ENCODE measurements at places on chromosomes 1 and 21. TPM values are rescaled to one million over a fixed set of nuclear protein-coding genes. Genes with fewer than 3 reads are reported as not detected.
A peak's percentile ranks its signal among the peaks of the same experiment; 100 is the strongest.

DNA sequence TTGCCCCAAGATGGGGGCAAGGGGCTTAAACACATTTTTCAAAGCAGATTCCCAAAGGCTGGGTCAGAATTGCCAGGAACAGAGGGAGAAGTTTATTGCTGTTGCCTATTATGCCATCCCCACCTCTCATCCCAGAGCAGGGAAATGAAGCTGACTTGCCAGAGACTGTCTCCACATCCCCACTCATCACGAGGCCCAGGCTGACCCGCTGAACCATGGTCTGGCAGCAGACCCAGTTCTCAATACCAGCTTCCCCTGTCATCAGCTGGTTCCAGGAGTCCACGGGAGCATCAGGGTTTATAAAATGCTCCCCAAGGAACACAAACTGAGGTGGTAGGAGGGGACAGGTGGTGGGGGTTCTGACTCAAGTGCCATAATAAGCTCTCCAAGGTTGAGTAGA is 605.9 kb downstream of the NPHP4 start:
- DNase-seq, result no peak

GRCh38 chr1:29270929-29271521 is 34.7 kb downstream of the PTPRU start:
- no peak for DNase-seq

DNA sequence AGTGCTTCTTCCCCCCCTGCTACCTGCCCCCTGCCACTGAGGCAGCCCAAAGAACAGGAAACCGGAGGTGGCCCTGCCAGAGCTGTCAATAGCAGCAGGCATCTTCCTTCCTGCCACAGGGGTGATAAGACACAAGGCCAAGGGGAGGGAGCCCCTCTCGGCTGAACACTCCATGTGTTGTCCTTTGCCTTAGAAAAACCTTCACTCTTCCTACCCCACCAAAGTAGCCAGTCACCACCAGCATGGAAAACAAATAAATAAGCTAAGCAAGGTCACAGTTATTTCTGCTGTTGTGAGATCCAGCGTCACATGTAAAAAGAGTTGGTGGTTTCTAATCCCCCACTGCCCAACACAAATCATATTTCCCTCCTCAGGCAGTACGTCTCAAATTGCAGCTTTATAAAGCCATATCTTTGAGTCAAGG is 104.8 kb upstream of the DPT start:
- peak; percentile 14 for DNase-seq

DNA sequence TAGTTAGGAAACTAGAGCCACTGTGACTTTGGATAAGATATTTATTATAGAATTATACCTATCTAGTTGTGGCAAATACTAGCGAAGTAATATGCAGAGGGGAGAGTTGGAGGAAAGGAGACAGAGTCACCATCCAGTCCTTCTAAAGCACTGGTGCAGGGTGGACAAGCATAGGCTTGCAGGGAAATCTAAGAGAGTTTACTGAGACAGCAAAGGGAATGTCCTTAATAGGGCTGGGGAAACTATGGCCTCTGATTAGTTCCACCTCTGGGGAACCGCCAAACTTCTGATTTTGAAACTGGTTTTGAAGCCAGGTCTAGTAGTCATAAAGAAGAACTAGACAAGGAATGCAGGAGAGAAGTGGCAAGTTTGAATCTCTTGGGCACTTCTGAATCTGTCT is 407.9 kb downstream of the VAV3 start:
- no peak for DNase-seq

DNA sequence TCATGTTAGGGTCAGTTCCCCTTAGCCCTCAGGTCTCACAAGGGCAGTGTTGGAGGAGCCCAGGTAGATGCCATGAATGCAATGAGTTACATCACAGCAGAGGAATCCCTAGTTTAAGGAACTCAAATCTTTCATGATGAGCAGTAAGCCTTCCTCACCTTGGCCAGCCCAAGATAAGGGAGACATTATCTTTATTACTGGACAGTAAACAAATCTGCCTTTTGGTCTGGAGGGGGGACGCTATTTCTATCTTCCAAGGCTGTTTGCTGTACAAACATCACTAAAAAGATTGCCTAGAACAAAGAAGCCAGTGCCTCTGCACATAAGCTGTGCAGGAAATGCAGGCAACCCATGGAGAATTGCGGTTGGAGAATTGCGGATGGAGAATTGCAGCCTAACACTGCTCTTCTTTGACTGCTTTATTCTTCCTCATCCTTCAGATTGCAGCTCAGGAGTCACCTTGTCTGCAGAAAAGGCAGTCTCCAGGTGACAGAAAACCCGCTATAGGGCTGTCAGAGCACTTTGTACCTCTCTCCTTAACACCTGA is 2.3 kb upstream of the CHI3L1 start:
- no peak for DNase-seq

DNA sequence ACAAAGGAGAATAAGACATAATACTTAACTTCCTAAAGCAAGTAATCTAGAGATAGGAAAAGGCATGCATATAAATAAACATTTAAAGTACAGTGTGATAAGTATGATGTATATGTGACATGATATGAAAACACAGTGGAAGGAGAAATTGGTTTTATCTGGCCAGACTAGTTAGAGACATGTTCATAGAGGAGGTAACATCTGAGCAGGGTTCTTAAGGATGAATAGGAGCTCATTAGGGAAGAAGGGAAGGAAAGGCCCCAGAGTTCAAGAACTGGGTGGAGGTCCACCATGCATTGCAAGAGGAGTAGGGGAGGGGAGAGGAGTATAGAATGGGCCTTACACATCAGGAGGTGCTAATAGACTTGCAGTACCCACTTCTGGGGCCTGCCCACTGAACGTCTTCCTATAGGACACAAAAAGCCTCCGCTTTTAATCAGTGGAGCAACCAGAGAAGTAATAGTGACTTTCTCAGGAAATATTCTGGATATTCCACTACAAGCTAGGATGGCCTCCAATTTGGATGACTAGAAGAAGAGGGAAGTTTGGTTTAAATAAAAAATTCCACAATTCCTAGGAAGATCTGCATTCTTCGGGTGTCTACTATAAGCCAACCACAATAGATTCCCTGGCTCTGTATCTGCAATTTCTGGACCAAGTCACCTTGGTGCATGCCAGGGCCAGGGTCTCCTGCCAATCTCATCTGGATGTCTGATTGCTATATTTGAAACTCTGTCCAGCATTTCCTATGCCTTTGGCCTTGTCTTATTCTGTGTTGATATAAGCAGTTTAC is 41.9 kb downstream of the NGF start:
- no peak for DNase-seq

- no peak for DNase-seq
Observed at GRCh38 chr1:34842952-34843371, 16.6 kb downstream of the SMIM12 start.

- no peak for DNase-seq
Observed at GRCh38 chr1:185789501-185790193, 55.5 kb downstream of the HMCN1 start.

- no peak for DNase-seq
Observed at GRCh38 chr21:17858747-17859146, 39.6 kb upstream of the C21orf91 start.

- peak; percentile 88 for DNase-seq
Observed at GRCh38 chr21:31354604-31355443, 10.8 kb upstream of the TIAM1 start.

GRCh38 chr1:202227053-202227672 is 33.6 kb downstream of the LGR6 start:
- DNase-seq, result no peak

GRCh38 chr1:67058761-67059160 is 4.8 kb upstream of the SLC35D1 start:
- DNase-seq, result no peak

DNA sequence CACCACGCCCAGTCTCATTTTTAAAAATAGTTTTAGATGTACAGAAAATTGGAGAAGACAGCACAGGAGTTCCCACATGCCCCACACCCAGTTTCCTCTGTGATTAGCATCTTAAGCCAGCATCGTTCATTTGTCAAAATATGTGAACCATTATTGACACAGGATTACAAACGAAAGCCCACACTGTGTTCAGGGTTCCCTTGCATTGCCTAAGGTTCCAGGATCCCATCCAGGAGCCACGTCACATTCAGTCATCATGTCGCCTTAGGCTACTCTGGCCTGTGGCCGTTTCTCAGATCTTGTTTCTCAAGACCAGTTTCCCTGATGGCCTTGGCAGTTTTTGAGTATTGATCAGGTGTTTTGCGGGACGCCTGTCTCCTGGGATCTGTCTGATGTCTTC is 34.7 kb upstream of the TNFRSF1B start:
- DNase-seq, result no peak

- DNase-seq, result no peak
Observed at GRCh38 chr1:108511764-108512163, 48.1 kb upstream of the EEIG2 start.

GRCh38 chr1:76313304-76313703 is 238.8 kb downstream of the ST6GALNAC3 start:
- no peak for DNase-seq

GRCh38 chr21:46556802-46557201 is 48.1 kb downstream of the S100B start:
- no peak for DNase-seq

DNA sequence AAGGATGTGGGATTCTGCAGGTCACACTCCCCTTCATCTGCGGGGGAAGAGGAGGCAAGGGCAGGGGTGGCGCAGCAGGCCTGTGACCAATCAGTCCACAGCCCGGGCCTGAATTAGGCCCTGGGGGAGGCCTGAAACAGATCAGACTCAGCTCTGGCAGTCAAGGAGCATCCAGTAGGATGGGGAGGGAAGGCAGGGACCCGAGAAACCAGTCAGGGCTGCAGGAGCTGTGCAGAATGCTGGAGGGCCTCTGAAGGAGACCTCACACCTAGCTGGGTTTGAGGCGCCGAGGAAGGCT is 12.7 kb downstream of the TNNT2 start:
- no peak for DNase-seq

- DNase-seq, result no peak
Observed at GRCh38 chr1:27005648-27006496, 6.8 kb downstream of the TENT5B start.

DNA sequence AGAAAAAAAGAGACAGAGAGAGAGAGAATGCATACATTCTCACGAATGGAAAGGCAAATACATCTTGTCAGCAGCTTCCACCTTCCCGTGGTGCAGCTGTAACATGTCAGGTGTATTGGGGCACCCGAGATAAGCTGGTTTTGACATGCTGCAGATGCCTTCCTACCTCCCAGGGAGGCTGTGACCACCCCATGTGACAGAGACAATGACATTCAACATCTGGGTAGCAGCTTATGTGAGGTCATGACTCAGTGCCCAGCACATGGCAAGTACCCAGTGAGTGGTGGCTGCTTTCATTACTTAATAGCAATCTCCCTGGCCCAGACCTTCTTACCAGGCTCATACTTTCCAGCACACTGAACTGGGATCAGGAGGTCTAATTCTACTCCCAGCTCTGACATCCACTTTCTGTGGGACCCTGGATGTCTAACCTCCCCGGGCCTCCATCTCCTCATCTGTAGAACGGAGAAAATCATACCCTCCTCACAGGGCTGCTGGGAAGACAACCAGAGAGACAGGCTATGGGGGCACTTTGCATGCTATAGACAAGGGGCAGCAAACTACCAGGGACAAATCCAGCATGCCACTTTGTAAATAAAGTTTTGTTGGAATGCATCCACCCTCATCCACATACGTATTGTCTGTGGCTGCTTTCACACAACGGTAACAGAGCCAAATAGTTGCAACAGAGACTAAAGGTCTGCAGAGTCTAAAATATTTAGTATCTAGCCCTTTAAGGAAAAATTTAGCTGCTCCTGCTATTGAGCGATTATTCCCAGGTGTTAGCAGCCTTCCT is 38.5 kb upstream of the ZBTB40 start:
- DNase-seq, result no peak

DNA sequence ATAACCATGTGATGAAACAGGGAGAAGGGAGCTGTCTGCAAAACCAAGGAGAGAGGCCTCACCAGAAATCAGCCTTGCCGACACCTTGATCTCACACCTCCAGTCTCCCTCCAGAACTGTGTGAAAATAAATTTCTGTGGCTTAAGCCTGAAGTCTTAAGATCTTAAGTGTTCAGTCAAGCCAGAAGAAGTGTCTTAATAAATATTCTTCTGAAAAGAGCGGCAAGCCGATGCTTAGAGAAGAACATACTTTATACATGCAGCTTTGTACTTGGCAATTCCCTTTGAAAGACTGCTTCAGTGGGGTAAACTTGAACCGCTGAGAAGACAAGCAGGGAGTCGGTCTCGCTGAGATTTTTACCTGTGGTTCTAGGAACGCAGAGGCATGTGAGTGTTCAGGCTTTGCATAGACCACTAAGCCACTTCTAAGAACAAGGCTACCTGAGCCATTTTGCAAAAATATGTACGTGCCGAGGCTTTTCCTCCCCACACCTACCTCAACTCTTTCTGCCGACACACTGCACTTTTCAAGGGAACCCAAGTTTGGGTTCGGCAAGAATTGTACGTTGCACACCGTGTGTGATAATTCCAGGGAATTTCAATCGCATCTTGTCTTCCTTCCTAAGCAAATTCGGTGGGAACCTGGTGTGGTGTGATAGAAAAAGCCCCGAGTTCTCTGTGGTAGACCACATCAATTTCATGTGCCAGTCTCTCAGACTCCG is 3.4 kb downstream of the RUNX1 start:
- peak; percentile 70 for DNase-seq

DNA sequence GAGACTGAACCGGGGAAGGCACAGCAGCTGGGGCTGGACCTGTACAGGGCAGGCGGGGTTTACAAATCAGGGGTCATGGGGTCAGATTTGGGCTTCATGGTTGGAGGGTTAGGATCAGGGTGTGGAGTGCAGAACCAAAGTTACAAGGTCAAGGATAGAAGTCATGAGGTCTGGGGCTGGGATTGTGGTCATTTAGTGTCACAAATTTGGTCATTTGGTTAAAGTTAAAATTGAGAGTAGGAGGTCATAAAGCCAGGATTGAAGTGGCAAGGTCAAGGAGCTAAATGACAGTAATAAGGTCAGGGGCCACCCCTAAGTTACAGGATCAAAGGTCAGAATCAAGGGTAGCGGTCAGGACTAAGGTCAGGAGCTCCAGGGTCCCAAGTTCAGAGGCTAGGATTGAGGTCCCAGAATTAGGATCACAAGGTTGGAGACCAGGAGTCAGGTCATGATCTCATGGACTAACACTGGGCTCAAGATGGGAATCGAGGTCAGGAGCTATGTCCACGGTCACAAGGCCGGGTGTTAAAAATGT is 20.4 kb downstream of the SERINC2 start:
- no peak for DNase-seq

- DNase-seq, result no peak
Observed at GRCh38 chr1:24410750-24411149, 2.8 kb downstream of the STPG1 start.

DNA sequence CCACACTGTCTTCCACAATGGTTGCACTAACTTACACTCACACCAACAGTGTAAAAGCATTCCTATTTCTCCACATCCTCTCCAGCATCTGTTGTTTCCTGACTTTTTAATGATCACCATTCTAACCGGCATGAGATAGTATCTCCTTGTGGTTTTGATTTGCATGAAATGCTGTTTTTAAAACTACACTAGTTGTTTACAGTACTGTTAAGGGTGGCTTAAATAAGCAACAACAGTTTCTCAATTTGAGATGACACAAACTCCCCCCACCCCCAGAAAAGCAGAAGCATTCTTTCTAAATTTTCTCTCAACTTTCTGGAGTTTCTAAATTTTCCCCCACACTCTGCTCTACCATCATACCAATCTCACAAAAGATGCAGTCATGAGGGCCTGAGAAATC is 7.1 kb upstream of the SLAMF7 start:
- no peak for DNase-seq

Gene AMY1A
- total RNA-seq, result not detected

Gene OR10J1
- total RNA-seq, result not detected

Gene HES2
- 0.29 TPM for total RNA-seq

Gene DYNLT5
- not detected for total RNA-seq

Gene MANEAL
- 1.2 TPM for total RNA-seq

Gene TNFRSF9
- total RNA-seq, result 219 TPM

Gene LDLRAD1
- total RNA-seq, result not detected

Gene ELK4
- 62.1 TPM for total RNA-seq

Gene PKP1
- not detected for total RNA-seq

Gene CACNA1S
- total RNA-seq, result not detected

Gene LCE1C
- not detected for total RNA-seq

Gene KCNK2
- total RNA-seq, result not detected
